ENCODE measurements at places on chromosomes 4 and X.
A peak's percentile ranks its signal among the peaks of the same experiment; 100 is the strongest.

DNA sequence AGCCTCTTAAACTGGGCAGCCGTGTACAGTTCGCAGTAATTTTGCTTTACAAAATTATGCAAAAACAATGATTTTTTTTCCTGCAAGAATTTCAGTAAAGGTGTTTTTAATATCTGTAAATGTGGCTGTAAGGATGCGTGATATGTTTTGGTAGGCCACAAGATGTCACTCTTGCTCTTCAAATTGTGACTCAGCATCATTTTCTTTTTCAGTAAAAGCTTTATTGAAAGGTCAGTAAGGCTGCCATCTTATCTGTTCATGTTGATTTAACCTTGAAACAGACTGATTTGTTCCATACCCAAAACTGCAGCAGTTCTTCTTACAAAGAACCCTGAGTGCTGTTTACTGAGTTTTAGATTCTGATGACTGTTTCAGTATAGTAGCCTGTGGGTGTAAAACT is 39.9 kb downstream of the TXLNG start:
- no peak for DNase-seq

GRCh38 chr4:52057196-52057595 is 6.1 kb downstream of the SPATA18 start:
- DNase-seq: no peak

GRCh38 chr4:184553891-184554290 is 79.5 kb upstream of the IRF2 start:
- DNase-seq: no peak

DNA sequence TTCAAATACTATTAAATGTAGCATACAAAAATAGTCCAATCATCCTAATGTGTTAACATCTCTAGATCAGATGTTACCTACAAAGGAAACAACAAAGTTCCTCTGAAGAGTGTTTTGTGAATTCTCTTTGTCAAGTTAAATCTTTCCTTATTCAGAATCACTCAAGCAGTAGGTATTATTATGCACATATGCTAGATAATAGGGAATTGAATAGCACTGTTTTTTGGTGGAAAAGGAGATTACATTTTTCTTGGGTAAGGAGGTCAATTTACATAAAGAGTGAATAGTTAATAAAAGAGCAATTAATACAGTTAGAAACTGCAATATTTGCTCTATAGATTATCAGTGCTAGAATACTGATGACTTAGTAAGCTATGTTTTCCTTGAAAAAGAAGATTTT is 130.7 kb downstream of the BTC start:
- no peak for DNase-seq

GRCh38 chr4:83029688-83030087 is 5.3 kb upstream of the COPS4 start:
- no peak for DNase-seq

DNA sequence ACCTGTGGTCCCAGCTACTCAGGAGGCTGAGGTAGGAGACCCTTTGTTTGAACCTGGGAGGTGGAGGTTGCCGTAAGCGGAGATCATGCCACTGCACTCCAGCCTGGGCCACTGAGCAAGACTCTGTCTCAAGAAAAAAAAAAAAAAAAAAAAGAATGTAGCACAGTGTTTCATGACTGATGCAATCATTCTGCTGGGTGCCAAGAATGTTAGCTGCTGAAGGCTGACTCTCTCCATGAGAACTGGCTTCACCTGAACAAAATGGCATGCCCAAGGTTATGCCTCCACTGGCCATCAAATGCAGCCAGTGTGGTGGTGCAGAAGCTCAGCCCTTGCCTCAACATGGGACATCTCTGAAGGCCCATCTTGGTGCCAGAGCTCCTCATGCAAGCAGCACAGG is 412.1 kb downstream of the ADAM29 start:
- no peak for DNase-seq

DNA sequence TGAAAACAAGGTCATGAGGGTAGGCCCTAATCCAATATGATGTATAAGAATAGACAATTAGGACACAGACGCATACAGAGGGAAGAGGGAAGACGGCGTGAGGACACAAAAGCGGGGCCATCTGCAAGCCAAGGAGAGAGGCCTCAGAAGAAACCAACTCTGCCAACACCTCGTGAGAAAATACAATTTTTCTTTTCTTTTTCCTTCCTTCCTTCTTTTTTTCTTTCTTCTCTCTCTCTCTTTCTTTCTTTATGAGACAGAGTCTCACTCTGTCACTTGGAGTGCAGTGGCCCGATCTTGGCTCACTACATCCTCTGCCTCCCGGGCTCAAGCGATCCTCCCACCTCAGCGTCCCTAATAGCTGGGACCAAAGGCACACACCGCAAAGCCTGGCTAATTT is 1.5 kb upstream of the PKD2 start:
- DNase-seq: no peak

GRCh38 chr4:88573995-88574394 is 18.3 kb upstream of the HERC3 start:
- DNase-seq: peak; percentile 11

DNA sequence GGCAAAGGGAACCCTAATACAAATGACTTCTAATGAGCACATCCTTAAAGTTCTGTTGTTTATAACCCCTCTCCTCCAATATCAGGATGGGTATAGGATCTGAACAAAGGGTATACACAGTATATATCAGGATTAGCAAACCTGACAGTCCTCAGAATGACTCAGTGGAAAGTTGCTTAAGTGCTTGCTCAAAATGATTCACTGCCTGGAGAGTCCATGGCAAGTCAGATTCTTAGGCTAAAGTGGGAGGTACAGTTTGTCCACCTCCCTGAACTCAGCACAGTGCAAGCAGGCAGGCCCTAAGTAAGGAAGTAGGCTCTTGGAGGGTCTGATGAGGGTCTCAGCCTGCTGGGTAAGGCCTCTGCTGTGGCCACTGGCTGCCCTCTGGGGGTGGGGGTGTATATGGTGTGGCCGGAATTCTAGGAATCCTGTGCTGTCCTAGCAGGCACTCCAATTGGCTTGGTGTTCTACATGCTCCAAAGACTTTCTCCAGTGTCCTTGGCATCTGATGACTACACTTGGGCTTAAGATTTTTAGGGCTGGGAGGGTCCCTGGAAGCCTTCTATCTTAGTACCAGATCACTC is 54.3 kb downstream of the CHRDL1 start:
- DNase-seq: no peak

DNA sequence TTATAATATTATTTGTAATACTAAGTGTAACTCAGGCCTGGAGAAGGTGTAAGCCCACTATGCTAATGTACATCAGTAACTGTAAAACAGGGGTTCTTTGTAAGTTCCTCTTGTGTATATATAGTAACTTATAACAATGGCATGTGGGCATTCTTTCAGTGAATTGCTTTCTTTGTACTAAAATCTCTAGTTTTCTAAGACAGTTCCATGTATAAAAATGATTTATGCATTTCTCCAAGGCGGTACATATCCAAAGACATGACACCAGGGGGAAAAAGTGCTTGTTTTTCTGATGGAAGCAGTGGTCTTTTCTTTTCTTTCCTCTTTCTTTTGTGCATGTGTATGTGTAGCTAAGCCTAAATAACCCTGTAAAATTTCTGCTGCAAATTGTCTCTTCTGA is 702.4 kb upstream of the GRID2 start:
- no peak for DNase-seq

- DNase-seq: no peak
Observed at GRCh38 chr4:139689093-139689722, 23.6 kb downstream of the MGST2 start.

- DNase-seq: no peak
Observed at GRCh38 chr4:98289375-98289774, 28.2 kb downstream of the RAP1GDS1 start.

GRCh38 chrX:68651110-68651509 is 3.6 kb downstream of the STARD8 start:
- DNase-seq: no peak

GRCh38 chrX:104391906-104392305 is 137.2 kb upstream of the ESX1 start:
- no peak for DNase-seq

- DNase-seq: no peak
Observed at GRCh38 chrX:64805683-64806082, 170.6 kb downstream of the ZC4H2 start.

GRCh38 chr4:21209860-21210259 is 509.6 kb downstream of the PACRGL start:
- DNase-seq: no peak

GRCh38 chrX:38081909-38082308 is 75.6 kb downstream of the SYTL5 start:
- DNase-seq: no peak
